SJCRH30 (cell line): ENCODE measurements at places on chromosomes 11 and 22. TPM values are rescaled to one million over a fixed set of nuclear protein-coding genes. Genes with fewer than 3 reads are reported as not detected.
A peak's percentile ranks its signal among the peaks of the same experiment; 100 is the strongest.

- no peak overlapping the region for H3K4me3 ChIP-seq
- DNase-seq, result no peak
These were observed 97.5 kb upstream of the CCDC179 start for GRCh38 chr11:22957786-22958185.

GRCh38 chr11:36230779-36231699 is 58.2 kb downstream of the COMMD9 start:
- no peaks in the 10 kb centered on the region for H3K27me3 ChIP-seq
- DNase-seq, result no peak
- no peak overlapping the region for H3K27ac ChIP-seq
- peaks cover 15% of the 10 kb centered on the region; the same call in 1 of the 2 replicates for H3K36me3 ChIP-seq

- no peaks in the 10 kb centered on the region; the same call in 1 of the 2 replicates for H3K27me3 ChIP-seq
- H3K4me1 ChIP-seq, result peaks cover 13% of the 10 kb centered on the region; the same call in 1 of the 2 replicates
- no peak for DNase-seq
- H3K4me3 ChIP-seq, result no peak overlapping the region
These were observed 23.3 kb downstream of the LIF start for GRCh38 chr22:30223303-30223702.

CWC15 gene
- total RNA-seq, result 39.8 and 41.8 TPM in 2 replicates

CCDC34 gene
- 50.1 and 58.8 TPM in 2 replicates for total RNA-seq

HEPACAM gene
- total RNA-seq, result 0.05 TPM in 1 of 2 replicates, not detected in the other

- H3K27me3 ChIP-seq, result no peaks in the 10 kb centered on the region
- H3K4me3 ChIP-seq, result no peak overlapping the region
- no peaks in the 10 kb centered on the region for H3K36me3 ChIP-seq
- no peaks in the 10 kb centered on the region for H3K4me1 ChIP-seq
- DNase-seq, result no peak
These were observed 12.5 kb downstream of the ATXN10 start for GRCh38 chr22:45684169-45684568.

DNA sequence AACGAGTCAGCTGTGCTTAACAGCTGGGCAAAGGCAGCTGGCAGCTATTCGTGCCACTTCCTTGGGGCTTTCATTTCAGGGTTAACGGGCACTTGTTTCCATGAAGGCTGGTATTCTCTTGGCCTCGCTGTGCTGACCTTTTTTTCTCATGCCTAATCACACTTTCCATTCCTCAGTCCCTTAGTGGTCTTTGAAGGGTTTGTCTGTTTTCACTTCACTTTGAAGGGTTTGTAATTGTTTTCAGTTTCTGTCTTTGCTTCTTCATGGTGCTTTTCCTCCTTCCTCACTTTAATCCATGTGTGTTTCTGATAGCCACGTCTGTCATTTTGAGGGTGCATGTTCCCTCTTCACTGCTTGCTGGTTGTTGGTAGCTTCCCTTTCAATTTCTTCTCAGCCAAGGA is 24.6 kb downstream of the PPIL2 start:
- no peak for DNase-seq
- H3K36me3 ChIP-seq, result peaks cover 12% of the 10 kb centered on the region
- no peaks in the 10 kb centered on the region for H3K27me3 ChIP-seq
- H3K27ac ChIP-seq, result peak overlapping the region; percentile 14; the same call in 1 of the 2 replicates
